SK-N-SH (cell line): ENCODE measurements at places on chromosomes 6 and 20. TPM values are rescaled to one million over a fixed set of nuclear protein-coding genes. Genes with fewer than 3 reads are reported as not detected.

Gene HLA-DPB1
- 1.0 and 2.0 TPM in 2 replicates for polyA plus RNA-seq

Gene NOX3
- polyA plus RNA-seq = 0.02 TPM in 1 of 2 replicates, not detected in the other

Gene GPR6
- not detected in 2 replicates for polyA plus RNA-seq

Gene CTCFL
- not detected in 2 replicates for polyA plus RNA-seq

Gene EDN1
- 1.3 TPM in 2 replicates for polyA plus RNA-seq

Gene VTA1
- 60.1 and 84.3 TPM in 2 replicates for polyA plus RNA-seq

Gene DYNLT2
- polyA plus RNA-seq = 0.81 and 1.3 TPM in 2 replicates

Gene TFAP2D
- not detected in 2 replicates for polyA plus RNA-seq

Gene CD109
- 19.7 and 27.8 TPM in 2 replicates for polyA plus RNA-seq

Gene VNN1
- not detected in 2 replicates for polyA plus RNA-seq

Gene TFAP2B
- 1.1 and 2.9 TPM in 2 replicates for polyA plus RNA-seq

Gene PMEPA1
- 5.9 and 7.1 TPM in 2 replicates for polyA plus RNA-seq

Gene ADAT2
- 5.4 and 9.2 TPM in 2 replicates for polyA plus RNA-seq

Gene KIF25
- polyA plus RNA-seq = not detected in 2 replicates

Gene MOG
- polyA plus RNA-seq = not detected in 2 replicates

Gene FAM110A
- polyA plus RNA-seq = 2.5 and 3.8 TPM in 2 replicates

Gene ZNF184
- polyA plus RNA-seq = 1.6 and 2.3 TPM in 2 replicates

Gene TMC2
- not detected in 2 replicates for polyA plus RNA-seq

Gene C20orf144
- 0.12 and 0.13 TPM in 2 replicates for polyA plus RNA-seq

Gene CCN6
- not detected in 2 replicates for polyA plus RNA-seq

Gene PIGT
- polyA plus RNA-seq = 144 and 149 TPM in 2 replicates

Gene PHACTR3
- polyA plus RNA-seq = 0.10 and 0.18 TPM in 2 replicates

Gene TP53TG5
- not detected in 2 replicates for polyA plus RNA-seq

Gene APOM
- 6.8 and 7.2 TPM in 2 replicates for polyA plus RNA-seq

Gene NRM
- polyA plus RNA-seq = 19.7 and 26.8 TPM in 2 replicates

Gene C20orf202
- polyA plus RNA-seq = not detected in 2 replicates

Gene RWDD2A
- polyA plus RNA-seq = 3.4 and 5.8 TPM in 2 replicates

Gene NKAIN4
- polyA plus RNA-seq = not detected in 2 replicates

Gene SDC4
- polyA plus RNA-seq = 131 and 192 TPM in 2 replicates

Gene ADGB
- polyA plus RNA-seq = not detected in 2 replicates

Gene NTSR1
- polyA plus RNA-seq = 3.1 and 8.2 TPM in 2 replicates

Gene TDP2
- 20.0 and 20.2 TPM in 2 replicates for polyA plus RNA-seq

Gene SCRT2
- polyA plus RNA-seq = not detected in 2 replicates

Gene ELOVL4
- 1.6 and 1.9 TPM in 2 replicates for polyA plus RNA-seq

Gene MUC21
- polyA plus RNA-seq = not detected in 2 replicates

Gene PSORS1C1
- polyA plus RNA-seq = 3.0 and 3.1 TPM in 2 replicates

Gene RAD21L1
- polyA plus RNA-seq = 0.03 TPM in 1 of 2 replicates, not detected in the other

Gene OXT
- not detected in 2 replicates for polyA plus RNA-seq

Gene BMP2
- polyA plus RNA-seq = 0.19 and 0.25 TPM in 2 replicates

Gene RAB32
- polyA plus RNA-seq = 36.9 and 39.6 TPM in 2 replicates

Gene MAPK14
- 19.8 and 27.4 TPM in 2 replicates for polyA plus RNA-seq

Gene FAM217A
- not detected in 2 replicates for polyA plus RNA-seq

Gene TAAR1
- polyA plus RNA-seq = not detected in 2 replicates
